Femur (tissue), 1 donor: ENCODE measurements at places on chromosomes 6 and 20.

- DNase-seq: no peak
These were observed 42.3 kb upstream of the SLC24A3 start for GRCh38 chr20:19170148-19170547.

DNA sequence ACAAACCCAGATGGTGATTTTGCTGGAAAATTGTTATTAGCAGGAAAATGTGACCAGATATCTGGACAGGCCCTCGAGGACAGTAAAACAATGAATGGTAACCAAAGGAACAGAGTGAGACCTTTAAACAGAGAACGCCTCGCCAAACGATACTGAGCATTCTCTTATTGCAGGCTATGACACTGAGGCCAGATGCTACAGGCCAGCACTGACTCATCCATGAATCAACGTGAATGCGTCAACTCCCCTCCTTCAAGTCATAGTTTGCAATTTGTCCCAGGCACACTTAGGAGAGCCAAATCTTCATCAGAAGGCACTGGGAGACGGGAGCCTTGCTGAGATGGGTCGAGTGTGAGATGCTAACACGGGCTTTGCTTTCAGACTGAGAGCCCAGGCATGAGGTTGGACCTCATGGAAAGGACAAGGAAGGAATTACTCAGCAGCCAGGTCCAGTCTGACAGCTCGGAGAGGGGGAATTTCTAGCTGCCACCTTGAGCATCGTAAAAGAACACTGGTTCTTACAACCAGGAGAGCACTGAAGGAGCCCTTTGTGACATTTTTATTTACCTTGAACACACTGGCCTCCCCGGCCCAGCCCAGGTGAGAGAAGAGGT is 60.7 kb downstream of the BMP7 start:
- DNase-seq: no peak

GRCh38 chr20:54337144-54337543 is 129.3 kb downstream of the PFDN4 start:
- DNase-seq: no peak

DNA sequence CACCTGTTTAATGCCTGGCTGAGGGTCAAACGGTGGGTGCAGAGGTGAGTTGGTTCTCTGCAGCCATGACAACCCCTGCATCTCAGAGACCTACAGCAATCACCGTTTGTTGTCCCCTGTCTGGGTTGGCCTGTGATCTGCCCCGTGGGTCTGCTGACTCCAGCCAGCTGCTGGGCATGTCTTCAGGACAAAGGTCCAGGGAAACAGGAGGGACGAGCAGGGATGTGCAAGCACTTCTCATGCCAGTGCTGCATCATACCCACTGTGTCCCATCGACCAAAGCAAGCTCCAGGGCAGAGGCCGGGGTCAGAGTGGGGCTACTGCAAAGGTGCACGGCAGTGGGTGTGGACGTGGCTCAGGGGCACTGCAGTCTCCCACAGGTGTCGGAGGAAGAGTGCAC is 150.2 kb downstream of the PHACTR3 start:
- DNase-seq: no peak

GRCh38 chr6:131807321-131807643 is 538 bp upstream of the ENPP1 start:
- DNase-seq: no peak

- DNase-seq: no peak
These were observed 57.2 kb downstream of the IL20RA start for GRCh38 chr6:136987526-136987925.

- DNase-seq: no peak
These were observed 698.1 kb downstream of the DHX35 start for GRCh38 chr20:39660226-39660625.
